ENCODE measurements at places on chromosomes 11 and 22. TPM values are rescaled to one million over a fixed set of nuclear protein-coding genes. Genes with fewer than 3 reads are reported as not detected.

GRCh38 chr11:8586805-8587204 is 7.2 kb downstream of the STK33 start:
- DNase-seq = peak; percentile 53

- DNase-seq = no peak
Measured at GRCh38 chr22:24989541-24989951, 37.0 kb downstream of the KIAA1671 start.

GRCh38 chr11:27012234-27012921 is 18.5 kb downstream of the FIBIN start:
- peak; percentile 45 for DNase-seq

GRCh38 chr11:109960831-109961230 is 132.4 kb upstream of the ZC3H12C start:
- peak; percentile 81 for DNase-seq

GRCh38 chr11:128451652-128452470 is 135.5 kb downstream of the ETS1 start:
- no peak for DNase-seq

DNA sequence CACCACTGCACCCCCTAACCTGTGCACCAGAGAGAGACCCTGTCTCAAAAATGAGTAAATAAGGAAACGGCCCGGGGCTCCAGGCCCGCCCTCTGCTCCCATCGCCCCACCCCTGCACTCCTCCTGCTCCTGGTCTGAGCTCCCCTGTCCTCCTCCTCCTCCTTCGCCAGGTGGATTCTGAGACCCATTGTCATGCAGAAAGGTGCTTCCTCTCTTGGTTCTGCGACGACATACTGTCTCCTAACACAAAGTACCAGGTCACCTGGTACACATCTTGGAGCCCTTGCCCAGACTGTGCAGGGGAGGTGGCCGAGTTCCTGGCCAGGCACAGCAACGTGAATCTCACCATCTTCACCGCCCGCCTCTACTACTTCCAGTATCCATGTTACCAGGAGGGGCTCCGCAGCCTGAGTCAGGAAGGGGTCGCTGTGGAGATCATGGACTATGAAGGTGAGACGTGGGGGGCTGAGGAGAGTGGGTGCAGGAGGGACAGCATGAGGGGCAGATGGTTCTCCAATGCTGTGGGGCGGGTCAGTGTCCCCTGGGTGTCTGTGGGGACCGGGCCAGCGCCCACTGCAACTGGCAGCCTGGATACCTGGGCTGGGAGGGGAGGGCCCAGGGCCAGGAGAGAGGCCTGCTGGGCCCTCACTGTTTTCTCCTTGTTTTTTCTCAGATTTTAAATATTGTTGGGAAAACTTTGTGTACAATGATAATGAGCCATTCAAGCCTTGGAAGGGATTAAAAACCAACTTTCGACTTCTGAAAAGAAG is 3.1 kb upstream of the APOBEC3D start:
- no peak for DNase-seq

- DNase-seq = no peak
Measured at GRCh38 chr11:99065121-99065520, 44.4 kb downstream of the CNTN5 start.

DNA sequence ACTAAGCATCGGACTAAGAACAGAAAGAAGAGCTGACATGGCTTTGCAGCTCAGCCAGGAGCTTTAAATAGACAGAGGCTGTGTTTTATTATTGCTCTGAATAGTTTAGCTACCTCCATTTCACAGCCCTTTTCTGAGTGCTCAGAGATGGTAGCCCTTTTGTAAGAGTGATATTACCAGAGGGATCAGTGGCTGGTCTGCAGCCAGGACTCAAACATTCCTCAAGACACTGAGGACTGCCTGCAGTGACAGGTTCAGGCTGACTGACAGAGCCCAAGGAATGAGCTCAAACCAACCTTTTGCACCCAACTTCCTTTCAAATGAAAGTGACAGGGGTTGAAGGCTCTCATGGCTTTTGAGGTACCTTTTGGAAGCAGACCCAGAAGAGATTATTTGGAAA is 189.0 kb downstream of the DDX10 start:
- DNase-seq = no peak

DNA sequence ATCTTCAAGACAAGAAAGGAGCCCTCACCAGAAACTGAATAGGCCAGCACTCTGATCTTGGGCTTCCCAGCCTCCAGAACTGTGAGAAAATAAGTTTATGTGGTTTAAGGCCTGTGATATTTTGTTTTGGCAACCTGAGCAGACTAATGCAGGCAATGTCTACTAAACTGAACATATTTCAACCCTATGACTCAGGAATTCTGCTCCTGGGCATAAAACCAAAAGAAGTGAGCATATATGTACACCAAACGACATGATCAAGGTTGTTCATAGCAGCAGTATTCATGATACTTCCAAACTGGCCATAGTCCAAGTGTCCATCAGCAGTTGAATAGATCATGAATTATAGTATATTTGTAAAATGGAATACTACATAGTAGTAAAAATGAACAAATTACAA is 29.0 kb downstream of the CSNK2A3 start:
- DNase-seq = peak; percentile 42

GRCh38 chr11:118169300-118170140 is 6.9 kb downstream of the SCN2B start:
- DNase-seq = no peak

DNA sequence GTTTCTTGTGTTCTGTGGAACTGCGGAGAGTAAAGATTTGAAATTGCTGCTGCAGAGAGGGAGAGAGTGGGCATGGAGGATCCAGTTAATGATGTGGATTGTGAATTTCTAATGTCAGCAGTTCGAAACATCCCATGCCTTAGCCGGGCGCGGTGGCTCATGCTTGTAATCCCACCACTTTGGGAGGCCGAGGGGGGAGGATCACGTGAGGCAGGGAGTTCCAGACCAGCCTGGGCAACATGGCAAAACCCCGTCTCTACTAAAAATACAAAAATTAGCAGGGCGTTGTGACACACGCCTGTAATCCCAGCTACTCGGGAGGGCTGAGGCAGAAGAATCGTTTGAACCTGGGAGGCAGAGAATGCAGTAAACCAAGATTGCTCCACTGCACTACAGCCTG is 1.1 kb upstream of the CAVIN3 start:
- DNase-seq = peak; percentile 48

DNA sequence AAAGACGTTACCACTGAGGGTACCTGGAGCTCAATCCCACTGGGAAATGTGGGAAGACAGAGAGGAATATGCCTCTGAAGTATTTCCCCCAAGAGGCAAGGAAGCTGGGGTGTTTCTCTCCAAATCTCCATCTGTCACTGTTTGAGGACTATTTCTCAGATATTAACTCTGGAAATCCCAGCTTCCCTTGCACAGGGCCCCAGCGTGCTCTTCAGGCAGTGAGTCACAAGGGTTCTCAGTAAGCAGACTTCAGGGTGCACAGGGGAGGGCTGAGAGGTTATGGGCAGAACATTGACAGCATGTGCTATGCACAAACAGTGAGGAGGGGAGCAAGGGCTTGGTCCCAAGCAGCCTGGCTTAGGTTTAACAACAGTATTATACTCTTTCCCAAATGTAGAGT is 60.9 kb upstream of the EED start:
- DNase-seq = peak; percentile 65

DNA sequence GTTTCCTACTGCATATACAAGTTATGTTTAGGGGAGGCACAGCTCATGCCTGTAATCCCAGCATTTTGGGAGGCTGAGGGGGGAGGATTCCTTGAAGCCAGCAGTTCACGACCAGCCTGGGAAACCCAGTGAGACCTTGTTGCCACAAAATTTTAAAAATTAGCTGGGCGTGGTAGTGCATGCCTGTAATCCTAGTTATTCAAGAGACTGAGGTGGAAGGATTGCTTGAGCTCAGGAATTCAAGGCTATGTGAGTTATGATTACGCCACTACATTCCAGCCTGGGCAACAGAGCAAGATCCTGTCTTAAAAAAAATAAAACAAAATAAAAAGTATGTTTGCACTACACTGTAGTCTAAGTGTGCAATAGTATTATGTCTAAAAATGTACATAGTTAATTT is 108.8 kb upstream of the TEAD1 start:
- DNase-seq = no peak

GRCh38 chr11:10701982-10702381 is 8.4 kb upstream of the IRAG1 start:
- DNase-seq = peak; percentile 70

GRCh38 chr22:50625568-50626313 is 2.2 kb downstream of the ARSA start:
- no peak for DNase-seq

DNA sequence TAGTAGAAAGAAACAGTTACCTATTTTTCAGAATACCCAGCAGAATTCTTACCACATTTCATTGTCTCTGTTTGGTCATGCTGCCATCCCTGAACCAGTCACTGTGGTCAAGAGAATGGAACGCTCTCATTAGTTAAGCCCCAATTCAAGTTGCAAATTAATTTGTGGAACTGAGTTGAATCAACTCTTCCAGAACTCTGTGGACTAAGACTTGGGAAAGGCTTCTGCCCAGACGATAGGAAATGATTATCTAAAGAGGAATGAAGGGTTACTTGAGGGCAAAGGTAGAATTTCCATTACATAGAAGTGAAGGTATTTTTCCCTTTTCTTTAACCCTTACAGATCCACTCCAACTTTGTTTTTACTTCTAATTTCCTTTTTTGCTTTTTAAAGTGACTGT is 286.4 kb downstream of the DYNC2H1 start:
- peak; percentile 79 for DNase-seq

- DNase-seq = peak; percentile 71
Measured at GRCh38 chr11:75668451-75669297, at the start of gene MAP6. Gene MAP6 (minus strand): TSS chr11:75669038. CDS start chr11:75668369, 669 bp downstream.

DNA sequence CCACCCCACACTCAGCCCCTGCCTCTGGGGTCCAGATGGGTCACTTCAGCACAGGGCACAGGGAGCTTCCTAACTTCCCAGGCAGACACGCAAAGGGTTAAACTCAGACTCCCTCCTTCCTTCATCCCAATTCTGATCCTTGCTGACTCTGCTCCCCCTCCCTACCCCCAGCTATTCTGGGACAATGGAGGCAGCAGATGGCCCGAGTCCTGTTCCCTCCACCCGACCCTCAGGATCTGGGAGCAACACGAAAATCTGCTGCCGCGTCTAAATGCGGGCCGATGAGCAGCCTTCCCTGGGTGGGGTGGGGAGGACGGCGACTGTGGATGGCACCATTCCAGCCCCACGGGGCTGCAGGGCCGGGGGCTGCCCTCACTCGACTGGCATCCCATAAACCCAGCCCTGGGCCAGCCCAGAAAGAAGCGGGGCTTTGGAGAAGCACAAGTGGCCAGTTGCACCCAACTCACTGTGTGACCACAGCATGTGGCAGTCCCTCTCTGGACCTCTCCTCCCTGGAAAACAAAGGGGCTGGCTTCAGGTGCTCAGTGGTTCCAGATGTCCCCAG is 18.7 kb downstream of the MFNG start:
- DNase-seq = no peak

DNA sequence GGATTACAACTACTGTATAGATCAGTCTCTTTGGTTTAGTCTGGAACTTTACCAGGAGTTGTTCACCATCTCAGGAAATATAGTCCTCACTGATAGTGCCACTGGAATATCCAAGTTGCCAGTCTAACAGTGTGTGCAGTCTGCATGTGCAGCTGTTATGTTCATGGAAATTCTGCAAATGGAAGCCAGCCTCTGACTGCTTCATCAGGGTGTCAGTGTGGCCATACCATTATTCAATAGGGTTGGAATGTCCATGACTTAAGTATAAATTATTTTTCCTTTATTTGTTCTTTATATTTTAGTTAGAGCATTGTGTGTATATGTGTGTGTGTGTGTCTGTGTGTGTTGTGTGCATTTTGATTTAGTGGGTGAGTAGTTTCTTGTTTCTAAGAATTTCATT is 51.8 kb downstream of the C11orf96 start:
- peak; percentile 27 for DNase-seq

GRCh38 chr11:118081241-118081958 is 4.5 kb downstream of the TMPRSS4 start:
- DNase-seq = no peak

DNA sequence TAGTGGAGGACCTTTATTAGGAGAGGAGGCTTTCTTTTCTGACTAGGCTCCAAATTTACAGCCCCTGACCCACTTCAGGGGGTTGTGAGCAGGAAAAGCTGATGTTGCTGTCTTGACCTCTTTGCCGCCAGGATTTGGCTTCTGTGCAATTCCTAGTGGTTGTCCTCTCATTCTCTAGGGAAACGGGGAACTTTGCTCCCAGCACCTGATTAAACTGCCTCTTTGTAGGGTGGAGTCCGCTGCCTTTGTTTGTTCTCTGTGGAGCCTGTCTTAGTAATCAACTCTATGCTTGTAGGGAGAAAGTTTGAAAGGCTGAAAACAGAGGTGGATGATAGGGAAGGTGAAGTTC is 16.3 kb downstream of the CTNND1 start:
- no peak for DNase-seq

DNA sequence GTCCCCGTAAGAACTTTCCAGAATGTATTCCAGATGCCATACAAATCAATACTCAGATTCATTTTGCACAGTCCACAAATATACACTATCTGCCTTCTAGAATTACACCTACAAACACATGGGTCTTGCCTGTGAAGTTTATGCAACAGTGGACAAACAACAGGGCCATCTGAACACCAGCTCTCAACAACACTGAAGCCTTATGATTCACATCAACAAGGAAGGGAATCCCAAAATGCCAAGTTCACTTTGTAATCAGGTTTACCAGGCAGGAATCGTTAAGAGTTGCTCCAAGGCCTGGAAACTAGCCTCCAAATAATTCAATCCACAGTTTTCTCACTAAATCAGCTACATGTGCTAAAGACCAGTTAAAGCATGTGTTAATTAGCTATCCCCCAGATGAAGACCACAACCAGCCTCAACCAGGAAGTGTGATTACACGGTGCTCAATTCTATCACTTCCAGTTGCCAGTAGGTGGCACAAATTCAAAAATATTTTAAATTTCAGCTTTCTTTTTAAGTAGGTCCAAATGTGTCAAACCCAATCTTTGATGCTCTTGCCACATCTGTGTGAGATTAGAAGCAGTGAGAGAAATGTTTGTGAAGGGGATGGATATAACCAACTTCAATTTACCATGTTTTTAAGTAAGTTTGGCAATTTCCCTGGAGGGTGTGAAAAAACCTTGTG is 139.1 kb upstream of the BDNF start:
- DNase-seq = peak; percentile 48

The KDM2A gene
- 12.1 TPM for polyA plus RNA-seq

The MS4A3 gene
- polyA plus RNA-seq = not detected

The PVALB gene
- not detected for polyA plus RNA-seq

The TENM4 gene
- polyA plus RNA-seq = 0.48 TPM

The OR51I1 gene
- not detected for polyA plus RNA-seq

The SIDT2 gene
- 11.6 TPM for polyA plus RNA-seq

The INSC gene
- polyA plus RNA-seq = 1.0 TPM

The ABCC8 gene
- polyA plus RNA-seq = not detected

Measured in GM23248 (cell line).